ENCODE measurements at places on chromosomes 6 and 20.

DNA sequence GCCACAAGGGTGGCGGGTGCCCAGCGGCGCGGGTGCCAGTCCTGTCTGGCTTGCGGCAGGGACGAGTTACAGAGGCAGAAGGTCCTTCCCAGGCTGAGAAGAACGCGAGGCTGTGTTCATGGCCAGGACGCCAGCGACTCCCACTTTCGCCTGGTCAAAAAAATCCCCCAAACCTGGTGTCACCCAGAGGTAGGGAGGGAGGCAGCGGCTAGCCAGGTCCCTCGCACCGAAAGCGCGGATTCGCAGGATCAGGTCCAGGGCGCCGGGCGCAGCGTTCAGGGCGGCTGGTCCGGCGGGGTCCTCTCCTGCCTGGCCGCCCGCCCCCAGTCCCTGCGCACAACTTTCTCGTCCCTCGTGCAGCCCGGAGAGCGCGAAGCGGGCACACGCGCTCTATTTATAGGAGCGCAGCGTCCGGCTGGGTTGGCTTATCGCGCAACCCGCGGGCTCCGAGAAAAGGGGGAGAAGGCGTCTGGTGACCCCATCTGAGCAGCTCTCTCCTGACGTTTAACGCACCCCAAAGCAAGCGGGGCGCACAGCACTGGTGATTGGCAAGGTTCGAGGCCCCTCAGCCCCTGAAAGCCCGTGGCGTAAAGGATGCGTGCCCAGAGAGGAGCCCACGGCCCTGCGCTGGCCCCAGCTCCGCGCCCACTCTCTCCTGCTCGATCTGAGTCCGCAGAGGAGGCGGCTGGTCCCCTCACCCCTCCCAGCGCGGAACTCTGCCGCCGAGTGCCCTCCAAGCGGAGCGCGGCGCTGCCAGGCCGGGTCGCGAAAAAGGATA lies 519 bp downstream of the CBLN4 start:
- no peak for DNase-seq

- no peak for DNase-seq
Observed at GRCh38 chr20:49285813-49286494, 8.1 kb upstream of the ZNFX1 start.

DNA sequence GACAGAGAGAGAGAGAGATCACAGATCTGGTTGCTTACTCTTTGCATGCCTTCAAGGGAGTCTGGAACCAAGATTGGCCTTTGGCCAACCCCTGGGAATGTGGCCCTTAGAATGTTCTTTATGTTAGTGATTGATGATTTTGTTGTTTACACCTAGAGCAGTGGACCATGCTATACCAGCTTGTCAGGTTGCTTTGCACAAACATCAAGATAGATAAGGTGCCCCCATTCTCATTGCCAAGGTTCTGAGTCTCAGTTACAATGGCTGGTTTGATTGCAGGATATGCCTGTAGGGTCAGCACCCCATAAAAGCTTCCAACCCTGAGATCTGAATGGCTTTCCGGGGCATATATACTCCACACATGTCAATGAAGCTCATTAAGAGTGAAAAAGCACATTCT lies 53.5 kb upstream of the SLC2A12 start:
- DNase-seq = no peak

DNA sequence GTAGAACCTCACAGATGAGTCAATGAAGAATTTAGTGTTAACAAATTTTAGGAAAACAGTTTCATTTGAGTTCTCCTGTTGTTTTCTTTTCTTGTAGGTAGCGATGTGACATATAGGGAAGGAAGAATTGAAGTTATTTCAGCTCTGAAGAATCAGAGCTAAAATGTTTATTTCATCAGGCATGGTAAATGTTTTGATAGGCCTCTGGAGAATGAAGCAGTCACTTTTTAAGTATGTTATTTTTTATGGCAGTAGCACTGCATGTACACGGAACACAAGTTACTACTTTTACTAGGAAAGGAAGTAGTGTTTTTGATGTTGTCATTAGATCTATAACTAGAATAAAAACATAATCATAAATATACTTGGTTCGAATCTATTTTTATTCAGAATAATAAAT lies 1357.3 kb upstream of the CITED2 start:
- no peak for DNase-seq

DNA sequence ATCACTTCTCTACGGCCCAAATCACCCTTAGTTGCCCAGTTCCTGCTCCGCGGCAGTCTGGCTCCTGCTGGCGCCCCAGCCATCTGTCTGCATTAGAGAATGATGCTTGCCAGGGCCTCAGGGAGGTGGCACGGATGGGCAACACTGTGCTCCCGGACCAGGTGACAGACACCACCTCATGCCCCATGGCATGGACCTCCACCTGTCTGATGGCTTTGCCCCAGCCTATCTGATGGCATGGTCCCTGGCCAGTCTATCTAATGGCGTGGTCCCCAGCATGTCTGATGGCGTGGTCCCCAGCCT lies 18.8 kb upstream of the MRGBP start:
- DNase-seq = no peak

All from cortex of kidney (tissue), 1 donor.